ENCODE measurements at places on chromosomes 5 and 9.
A peak's percentile ranks its signal among the peaks of the same experiment; 100 is the strongest.

DNA sequence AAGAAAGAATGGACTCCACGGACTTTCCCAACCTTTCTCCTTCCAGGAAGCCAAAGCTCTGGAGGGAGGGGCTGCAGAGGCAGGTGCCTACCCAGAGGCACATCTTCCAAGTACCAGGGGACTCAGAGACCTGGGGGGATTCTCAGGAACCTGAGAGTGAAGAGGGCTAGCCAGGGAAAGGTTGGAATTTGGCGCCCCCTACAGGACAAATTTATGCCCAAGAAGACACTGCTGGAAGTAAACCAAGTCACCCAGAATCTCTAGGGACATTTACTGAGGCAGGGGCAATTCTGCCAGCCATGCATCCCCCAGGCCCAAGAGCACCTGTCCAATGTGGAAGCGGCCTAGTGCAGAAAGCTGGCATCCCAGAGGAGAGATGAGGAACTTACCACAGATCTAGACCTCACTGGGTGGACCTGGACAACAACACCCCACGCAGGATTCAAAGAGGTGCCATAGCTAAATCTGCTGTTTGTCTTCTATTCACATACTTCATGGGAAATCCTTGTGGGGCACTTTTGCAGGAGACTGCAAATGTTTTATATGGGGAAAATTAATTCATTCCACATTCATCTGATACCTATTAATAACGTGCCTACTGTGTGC is 25.9 kb upstream of the IDNK start:
- DNase-seq: peak; percentile 56

- no peak for DNase-seq
Measured at GRCh38 chr5:177508837-177509236, 789 bp downstream of the DOK3 start.

- no peak for DNase-seq
Measured at GRCh38 chr9:128335161-128335560, 5.2 kb upstream of the SLC27A4 start.

DNA sequence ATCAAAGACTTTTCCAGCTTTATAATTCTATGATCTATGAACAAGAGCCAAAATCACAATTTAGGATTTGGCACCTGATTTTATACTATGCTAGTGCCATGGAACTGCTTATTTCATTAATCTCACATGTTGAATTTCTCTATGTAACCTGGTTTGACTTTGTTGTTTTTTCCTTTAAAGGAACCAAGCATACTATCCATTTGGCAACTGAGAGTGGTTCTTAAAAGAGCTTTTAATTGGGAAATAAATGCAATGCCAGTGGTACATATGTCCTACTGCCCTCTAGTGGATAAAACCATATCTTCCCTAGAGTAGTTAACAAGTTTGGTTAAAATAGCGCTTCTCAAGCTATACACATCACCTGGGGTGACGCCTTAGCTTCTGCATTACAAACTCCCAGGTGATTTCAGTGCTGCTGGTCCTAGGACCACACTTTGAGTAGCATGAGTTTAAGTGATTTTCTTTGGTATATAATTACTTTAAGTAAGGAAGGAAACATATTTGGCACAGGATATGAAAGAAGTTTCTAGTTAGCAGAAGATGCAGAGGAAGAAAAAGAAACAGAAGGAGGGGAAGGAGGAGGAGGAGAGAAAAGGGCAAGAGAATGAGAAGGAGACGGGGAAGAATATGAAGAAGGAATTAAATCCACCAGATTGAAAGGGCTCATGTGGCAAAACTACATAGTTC is 56.8 kb downstream of the FGF10 start:
- DNase-seq: no peak

- DNase-seq: no peak
Measured at GRCh38 chr5:133480866-133481265, 131.5 kb downstream of the FSTL4 start.

- no peak for DNase-seq
Measured at GRCh38 chr5:145965804-145966203, 29.4 kb downstream of the SH3RF2 start.

DNA sequence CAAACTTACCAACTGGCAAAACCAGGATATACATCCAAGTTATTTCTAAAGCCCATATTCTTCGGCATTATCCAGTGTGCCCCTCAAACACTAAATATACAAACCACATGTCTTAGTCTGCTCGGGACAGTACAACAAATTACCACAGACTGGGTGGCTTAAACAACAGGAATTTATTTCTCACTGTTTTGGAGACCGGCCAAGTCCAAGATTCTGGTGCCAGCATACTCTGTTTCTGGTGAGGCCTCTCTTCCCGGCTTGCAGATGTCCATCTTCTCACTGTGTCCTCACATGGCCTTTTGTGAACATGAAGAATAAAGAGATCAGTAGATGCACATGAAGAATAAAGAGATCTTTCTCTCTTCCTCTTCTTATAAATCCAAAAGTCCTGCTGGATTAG is 12.9 kb upstream of the SLCO6A1 start:
- no peak for DNase-seq

GRCh38 chr5:72203251-72203845 is 96.1 kb downstream of the MAP1B start:
- DNase-seq: no peak

GRCh38 chr9:133351908-133352634 is 4.1 kb downstream of the RPL7A start:
- peak; percentile 80 for DNase-seq

Data from WERI-Rb-1 (cell line).